ENCODE measurements at places on chromosomes 6 and 20.

DNA sequence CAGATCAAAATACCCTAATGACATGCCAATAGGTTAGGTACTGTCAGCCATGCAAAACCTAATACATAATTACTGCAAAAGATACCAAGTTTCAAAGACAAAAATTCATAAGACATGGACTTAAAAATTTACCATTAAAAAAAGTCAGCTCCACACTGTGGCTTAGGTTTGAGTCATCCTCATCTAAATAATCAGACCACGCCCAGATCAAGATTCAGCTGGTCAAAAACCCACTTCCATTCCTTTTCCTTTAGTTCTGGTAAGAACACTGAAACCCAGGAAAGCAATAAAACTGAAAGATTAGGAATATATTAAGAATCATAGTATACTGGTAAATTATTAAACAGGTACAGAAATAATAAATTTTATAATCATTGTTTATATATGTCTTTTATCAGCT lies 81.0 kb upstream of the ASF1A start:
- no peak for DNase-seq

DNA sequence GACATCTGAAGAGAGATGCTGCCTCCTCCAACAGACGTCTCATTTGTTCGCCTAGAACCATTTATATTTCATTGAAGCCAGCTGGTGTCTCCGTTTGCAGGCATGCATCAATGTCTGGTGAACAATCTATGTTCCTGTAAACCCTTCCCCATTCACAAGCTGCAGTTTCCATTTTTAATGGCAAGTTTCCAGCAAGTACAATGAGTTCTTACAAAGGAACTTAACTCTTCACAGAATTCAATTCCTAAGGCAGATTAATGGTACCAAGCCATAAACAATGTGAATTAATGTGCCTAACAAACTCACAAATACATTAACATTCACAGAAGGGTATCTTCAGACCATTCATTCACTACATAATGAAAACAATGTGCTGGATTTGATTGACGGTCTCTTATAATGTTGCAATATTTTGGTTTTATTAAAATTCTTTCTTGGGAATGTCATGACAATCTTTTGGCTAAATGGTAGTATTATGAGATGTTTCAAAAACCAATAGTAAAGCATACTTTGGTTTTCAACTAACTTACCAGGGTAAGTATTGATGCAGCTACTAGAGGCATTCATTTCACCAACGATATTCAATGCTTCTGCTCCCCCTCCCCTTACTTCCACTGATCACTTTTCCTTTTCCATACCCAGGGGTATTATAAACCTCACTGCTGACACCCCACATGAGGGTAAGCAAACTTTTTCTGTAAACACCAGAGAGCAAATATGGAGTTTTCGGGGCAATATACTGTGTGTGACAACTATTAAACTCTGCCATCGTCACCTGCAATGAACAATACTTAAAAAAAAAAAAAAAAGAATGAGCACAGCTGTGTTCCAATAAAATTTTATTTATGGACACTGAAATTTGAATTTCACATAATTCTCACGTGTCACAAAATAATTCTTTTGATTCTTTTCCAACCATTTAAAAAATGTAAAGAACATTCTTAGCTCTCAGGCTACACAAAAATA lies 4.2 kb downstream of the AKIRIN2 start:
- no peak for DNase-seq

DNA sequence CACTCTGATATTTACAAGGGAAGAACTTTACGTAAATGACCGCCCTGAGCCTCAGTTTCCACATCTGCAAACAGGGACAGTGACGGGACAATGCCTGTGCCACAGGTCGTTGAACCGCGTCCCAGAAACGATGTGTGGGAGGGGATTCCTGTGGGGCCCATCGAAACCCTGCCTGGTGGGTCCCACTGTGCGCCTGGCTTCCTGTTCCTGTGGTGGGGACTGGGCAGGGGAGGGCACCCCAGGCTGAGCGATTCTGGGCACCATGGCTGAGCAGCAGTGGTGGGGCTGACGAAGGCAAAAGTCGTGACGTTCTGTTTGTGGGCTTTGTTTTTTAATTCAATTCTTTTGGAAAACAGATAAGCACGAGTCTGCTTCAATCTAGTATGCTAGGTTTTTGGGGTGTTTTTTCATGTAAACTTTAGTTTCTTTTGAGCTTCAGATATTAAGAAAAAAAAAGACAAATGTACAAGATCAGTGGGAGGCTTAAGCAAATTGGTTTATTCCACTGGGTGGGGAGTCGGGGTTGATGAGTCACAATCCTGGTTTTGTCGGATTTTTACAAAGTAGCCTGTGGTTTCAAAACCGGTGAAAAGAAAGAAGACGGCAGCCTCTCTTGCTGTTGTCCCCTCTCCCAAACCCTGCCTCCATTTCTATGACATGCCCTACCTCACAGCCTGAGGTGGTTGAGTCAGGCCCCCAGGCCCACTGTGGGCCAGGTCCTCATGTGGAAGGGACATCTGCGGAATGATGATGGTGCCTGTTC lies 40.4 kb downstream of the GNAS-AS1 start:
- no peak for DNase-seq

DNA sequence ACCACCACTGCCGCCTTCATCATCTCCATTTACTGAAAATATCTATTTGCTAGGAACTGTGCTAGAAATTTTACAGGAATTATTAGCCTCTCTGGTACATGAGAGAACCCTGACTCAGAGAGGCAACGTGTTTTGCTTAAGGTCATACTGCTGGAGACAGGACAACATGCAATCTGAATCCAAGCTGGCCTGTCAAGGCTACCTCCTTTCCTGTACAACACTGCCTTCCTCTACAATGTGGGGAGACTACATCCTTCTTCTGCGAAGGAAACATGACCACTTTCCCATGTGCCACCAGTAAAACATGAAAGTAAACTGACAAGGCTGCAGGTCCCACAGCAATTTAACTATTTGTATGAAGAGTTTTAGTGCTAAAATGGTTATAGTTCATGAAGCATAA lies 200.9 kb downstream of the BACH2 start:
- DNase-seq, result no peak

DNA sequence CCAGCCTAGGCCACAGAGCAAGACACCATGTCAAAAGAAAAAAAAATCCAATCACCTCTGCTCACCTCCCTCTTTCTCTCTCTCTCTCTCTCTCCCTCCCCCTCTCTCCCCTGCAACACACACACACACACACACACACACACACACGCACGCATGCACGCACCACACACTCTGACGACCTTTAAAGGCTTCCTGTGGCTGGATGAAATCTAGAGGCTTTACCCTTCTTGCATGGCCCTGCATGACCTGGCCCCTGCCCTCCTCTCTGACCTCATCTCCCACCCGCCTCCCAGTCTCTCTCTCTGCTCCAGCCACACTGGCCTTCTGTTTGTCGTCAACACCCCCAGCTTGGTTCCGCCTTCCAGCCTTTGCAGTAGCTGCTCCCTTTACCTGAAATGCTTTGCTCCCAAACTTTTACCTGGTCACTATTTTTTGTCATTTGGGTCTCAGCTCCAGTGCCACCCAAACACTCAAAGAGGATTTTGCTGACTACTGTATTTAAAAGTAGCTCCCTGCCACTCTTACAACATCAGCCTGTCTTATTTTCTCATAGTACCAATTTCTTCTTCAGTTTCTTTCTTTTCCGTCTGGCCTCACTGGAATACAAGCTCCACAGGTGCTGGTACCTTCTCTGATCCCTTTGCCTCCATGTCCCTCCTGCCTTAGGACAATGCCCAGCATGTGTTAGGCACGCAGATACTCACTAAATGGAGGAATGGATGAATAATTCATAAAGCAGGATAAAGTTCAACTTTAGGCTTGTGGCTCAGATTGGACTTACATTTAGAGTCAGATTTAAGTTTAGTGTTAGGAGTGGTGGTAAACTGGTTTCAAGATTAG lies 4.3 kb upstream of the LTA start:
- no peak for DNase-seq

DNA sequence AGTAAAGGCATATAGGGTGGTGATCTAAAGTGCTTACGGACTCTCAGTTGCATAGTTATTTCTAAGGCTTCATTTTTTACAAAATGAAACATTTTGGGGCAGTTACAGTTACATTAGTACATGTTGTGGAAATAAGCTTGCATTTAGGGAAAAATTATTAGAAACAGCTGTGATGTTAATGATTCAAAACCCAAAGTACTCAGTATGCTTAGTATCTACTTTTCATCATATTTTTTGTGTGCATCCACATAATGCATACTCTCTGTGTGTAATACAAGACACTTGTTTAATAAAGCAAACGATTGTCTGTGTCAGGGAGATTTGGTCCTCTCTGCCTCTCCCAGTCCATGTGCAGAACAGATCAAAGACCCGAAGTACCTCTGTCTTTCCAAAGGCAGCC lies 11.4 kb upstream of the TBX18 start:
- no peak for DNase-seq

DNA sequence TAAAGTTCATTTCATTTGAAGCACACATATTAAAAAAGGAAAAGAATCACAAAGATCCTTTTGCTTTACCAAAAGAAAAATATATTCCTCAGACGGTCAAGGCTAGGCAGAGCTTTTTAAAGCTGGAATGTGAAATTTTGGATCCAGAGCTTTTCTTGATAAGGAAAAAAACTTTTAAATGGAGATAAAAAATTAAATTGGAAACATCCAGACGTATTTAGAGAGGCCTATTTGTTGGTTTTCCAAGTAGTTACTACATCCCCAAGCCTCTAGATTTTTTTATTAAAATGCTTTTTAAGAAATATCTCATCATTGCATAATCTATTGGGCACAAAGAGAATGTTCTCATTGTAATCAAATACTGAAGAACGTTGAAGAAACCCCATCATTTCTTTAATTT lies 385.7 kb upstream of the CITED2 start:
- DNase-seq, result no peak

DNA sequence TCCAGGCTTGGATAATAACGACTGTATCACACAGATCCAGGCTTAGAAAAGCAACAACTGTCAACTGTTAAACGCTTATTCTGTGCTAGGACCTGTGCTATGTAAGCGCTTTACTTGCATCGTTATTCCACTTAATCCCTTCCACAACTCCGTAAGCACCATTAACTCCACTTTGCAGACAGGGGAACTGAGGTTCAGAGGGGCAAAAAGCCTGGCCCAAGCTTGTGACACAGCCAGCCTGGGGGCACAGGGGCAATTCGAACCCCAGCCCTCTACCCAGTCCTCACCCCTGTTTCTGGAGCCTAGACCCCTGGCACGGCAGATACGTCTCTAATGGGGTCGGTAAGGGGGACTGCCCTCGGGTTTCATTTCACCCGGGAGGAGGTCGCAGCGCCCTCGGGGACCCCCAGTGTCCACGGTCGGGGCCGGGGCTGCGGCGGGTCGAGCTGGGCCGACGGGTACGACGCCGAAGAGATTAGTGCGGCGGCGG lies 411 bp downstream of the DSN1 start:
- DNase-seq, result no peak

DNA sequence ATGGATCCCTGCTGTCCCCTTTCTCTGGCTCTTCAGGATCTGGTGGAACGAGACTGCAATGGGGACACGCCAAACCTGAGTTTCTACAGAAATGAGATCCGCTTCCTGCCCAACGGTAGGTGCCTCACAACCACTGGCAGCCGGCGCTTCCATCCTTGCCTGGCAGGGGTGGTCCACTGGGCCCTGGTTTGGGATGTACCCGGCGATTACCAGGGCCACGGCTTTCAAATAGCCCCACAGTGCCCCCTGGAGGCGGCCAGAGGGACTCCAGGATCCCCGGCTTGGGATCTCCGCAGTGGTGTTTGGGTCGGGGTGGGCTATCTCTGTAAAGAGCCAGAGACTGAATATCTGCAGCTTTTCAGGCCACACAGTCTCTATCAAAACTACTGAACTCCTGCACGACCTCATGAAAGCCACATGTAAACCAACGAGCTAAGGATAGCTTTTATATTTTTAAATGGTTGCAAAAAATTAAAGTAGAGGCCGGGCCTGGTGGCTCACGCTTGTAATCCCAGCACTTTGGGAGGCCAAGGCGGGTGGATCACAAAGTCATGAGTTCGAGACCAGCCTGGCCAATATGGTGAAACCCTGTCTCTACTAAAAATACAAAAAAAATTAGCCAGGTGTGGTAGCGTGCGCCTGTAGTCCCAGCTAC lies 3.7 kb downstream of the OGFR start:
- DNase-seq, result peak; percentile 78

DNA sequence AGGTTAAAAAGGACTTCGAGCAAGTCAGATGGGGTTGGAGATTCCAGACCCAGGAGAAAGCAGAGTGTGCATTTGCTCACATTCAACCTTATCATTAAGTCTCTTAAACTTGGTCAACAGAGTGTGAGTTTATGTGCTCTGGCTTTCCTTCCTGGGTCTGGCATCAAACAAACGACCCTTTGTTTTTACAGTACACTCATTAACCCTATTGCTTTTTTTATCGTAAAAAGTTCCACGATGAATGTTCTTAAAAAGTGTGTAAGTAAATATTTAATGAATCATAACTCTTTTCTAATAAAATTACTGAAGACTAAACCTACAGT lies 2.5 kb downstream of the FYN start:
- DNase-seq, result no peak

DNA sequence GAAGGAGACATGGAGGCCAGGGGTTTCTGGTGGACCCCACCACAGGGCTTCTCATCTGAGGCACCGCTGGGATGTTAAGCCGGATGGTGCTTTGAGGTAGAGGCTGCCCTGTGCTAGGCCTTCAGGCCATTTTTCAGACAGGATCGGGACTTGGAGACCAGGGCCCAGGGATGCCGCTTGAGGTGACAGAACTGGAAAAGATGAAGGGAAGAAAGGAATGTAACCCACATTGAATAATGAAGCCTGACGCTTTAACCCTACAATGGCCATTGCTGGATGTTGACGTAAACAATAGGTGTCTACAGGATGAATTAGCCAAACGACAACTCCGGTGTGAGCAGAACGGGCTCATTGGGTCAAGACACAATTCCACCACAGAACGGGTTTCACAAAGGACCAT lies 62.5 kb downstream of the CEBPB start:
- no peak for DNase-seq

GRCh38 chr20:43386878-43387277 lies 70.8 kb upstream of the SRSF6 start:
- DNase-seq, result no peak

DNA sequence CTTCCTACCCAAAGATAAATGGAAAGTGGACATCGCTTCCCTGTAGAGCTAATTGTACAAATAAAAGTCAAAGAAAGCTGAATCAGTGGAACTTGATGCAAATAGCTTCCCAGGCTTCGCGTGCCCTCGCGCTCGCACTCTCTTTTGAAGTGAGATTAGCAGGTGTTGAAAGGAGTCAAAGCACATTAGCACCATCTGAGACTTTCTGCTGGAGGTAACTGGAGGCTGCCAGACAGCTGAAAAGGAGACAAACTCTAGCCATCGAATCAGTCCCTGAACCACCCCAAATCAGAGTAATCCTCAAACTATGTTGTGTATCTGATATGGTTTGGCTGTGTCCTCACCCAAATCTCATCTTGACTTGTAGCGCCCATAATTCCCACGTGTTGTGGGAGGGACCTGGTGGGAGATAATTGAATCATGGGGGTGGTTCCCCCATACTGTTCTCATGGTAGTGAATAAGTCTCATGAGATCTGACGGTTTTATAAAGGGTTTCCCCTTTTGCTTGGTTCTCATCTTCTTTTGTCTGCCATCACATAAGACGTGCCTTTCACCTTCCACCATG lies 23.7 kb downstream of the SULF2 start:
- no peak for DNase-seq

- no peak for DNase-seq
Observed at GRCh38 chr6:12866422-12867029, 150.0 kb downstream of the PHACTR1 start.

- no peak for DNase-seq
Observed at GRCh38 chr6:43520097-43520496, 3.2 kb downstream of the POLR1C start.

Measured in HEK293T (cell line).